ENCODE measurements at places on chromosomes 2 and 18. TPM values are rescaled to one million over a fixed set of nuclear protein-coding genes. Genes with fewer than 3 reads are reported as not detected.

Gene GPAT2
- 0.44 TPM for total RNA-seq

Gene REG1A
- total RNA-seq, result 0.24 TPM

Gene RAX
- total RNA-seq, result not detected

Gene C2orf69
- 21.6 TPM for total RNA-seq

Gene G6PC2
- not detected for total RNA-seq
